Ascending aorta (tissue), 2 donors: ENCODE measurements at places on chromosomes 7 and 10.
A peak's percentile ranks its signal among the peaks of the same experiment; 100 is the strongest.

DNA sequence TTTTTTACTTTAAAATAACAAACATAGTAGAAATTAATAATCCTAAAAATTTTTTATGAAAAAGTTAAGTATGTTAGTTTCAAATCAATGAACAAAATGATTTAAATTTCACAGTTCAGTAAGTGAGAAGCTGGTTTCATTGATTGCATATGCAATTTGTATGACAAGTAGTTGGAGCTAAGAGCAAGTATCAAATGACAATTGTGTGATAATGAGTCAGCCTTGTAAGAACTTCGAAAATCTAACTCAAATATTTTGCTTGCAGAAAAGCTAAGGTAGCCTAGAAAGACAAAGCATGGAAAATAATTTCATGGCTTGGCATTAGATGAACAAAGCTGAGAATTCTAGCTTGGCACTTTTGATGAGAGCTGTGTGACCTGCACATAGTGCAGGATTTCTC lies 111.5 kb downstream of the HDAC9 start:
- peaks cover 40% of the 10 kb centered on the region for H3K36me3 ChIP-seq
- H3K4me1 ChIP-seq = no peaks in the 10 kb centered on the region
- H3K4me3 ChIP-seq = no peak overlapping the region
- no peak overlapping the region for H3K27ac ChIP-seq
- H3K27me3 ChIP-seq = no peaks in the 10 kb centered on the region

- H3K4me1 ChIP-seq = no peaks in the 10 kb centered on the region
- no peaks in the 10 kb centered on the region for H3K27me3 ChIP-seq
- DNase-seq = no peak
- H3K4me3 ChIP-seq = no peak overlapping the region
Observed at GRCh38 chr10:68163735-68164134, 54.4 kb downstream of the MYPN start.

DNA sequence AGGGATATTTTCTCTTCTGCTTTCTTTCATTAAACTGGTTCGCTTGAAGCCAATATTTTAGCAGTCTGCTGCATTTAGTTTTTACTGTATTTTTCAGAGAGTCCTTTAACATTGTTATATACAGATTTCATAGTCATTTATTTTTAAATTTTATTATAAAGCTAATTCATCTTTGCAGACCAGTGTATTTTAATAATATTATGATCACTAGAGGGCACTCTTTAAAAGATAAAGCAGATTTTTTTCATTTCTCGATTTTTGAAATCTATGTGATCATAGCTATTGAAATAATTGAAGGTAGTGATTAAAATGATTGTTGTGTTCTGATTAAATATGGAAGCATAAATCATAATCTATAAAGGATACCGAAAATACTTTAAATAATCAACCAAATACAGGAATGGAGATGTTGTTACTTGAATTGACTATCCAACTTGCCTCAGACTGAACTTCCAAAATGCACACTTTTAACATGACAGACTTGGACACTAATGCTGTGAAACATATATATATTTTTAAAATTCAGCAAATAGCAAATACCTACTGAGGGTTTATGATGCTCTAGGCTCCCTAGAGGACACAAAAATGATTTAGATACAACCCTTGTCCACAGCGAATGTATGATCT lies 35.2 kb downstream of the ST7 start:
- no peaks in the 10 kb centered on the region for H3K36me3 ChIP-seq
- H3K27ac ChIP-seq = no peak overlapping the region
- H3K27me3 ChIP-seq = no peaks in the 10 kb centered on the region
- H3K4me3 ChIP-seq = no peak overlapping the region

- no peak overlapping the region for H3K4me3 ChIP-seq
- no peaks in the 10 kb centered on the region for H3K27me3 ChIP-seq
Observed at GRCh38 chr10:132105302-132105995, 39.7 kb downstream of the JAKMIP3 start.

- no peaks in the 10 kb centered on the region for H3K4me1 ChIP-seq
- H3K36me3 ChIP-seq = no peaks in the 10 kb centered on the region
- H3K4me3 ChIP-seq = no peak overlapping the region
- H3K27me3 ChIP-seq = no peaks in the 10 kb centered on the region
Observed at GRCh38 chr7:8629504-8629903, 196.1 kb downstream of the NXPH1 start.

DNA sequence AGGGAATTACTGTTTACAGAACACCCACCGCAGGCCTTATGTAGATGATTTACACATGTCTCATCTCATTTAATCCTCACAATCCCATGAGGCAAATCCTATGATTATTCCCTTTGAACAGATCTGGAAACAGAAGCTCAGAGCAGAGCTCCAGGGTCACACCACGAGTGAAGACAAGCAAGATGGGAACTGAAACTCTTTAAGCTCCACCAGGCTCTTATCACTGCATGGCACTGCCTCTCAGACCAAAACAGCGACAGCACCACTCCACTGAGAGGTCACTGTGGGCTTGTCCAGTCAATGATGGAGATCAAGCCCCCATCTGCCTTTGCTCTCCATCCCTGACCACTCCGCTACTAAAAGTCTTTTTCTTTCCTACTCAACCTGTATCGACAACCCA lies 5.9 kb downstream of the GRID1 start:
- H3K27ac ChIP-seq = no peak overlapping the region
- no peak overlapping the region for H3K4me3 ChIP-seq
- no peak for DNase-seq
- H3K4me1 ChIP-seq = peaks cover 3% of the 10 kb centered on the region
- H3K36me3 ChIP-seq = no peaks in the 10 kb centered on the region

GRCh38 chr7:89223900-89224395 lies 428.4 kb upstream of the TEX47 start:
- H3K4me1 ChIP-seq = no peaks in the 10 kb centered on the region
- no peak overlapping the region for H3K27ac ChIP-seq
- no peak overlapping the region for H3K4me3 ChIP-seq

DNA sequence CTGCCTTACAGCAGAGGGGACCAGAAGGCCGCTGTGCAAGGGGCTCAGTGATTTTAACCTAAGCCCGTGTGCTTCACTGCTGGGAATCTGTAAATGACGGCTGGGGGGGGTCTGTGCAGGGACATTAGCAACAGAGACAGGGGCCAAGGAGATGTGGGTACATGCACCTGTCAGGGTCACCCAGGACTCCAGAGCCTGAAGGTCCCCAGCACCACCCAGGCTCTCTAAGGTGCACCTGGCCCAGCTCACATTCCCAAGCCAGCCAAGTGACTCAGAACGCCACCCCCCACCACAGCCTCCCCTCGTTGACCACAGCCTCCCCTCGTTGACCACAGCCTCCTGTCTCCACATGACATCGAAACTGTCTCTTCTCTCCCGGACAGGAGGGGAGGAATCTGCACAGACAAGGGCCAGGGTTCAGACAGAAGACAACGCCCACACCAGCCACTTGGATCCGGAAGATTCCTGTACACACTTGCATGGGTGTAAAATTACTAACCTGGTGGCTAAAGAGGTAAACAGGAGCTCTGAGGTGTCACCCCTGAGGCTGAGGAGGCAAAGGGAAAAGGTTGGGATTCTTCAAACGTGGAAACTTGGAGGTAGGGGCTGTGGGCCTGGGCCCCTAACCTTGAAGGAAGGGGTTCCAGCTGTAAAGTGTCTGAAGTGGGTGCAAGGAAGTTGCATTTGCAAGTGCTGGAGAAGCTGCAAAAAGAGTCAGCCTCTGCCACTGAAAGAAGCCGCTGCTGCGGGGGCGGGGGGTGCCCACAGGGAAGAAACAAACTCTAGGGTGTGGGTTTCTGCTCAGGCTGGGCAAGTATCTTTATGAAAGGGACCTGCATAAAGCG lies 27.0 kb downstream of the CALML3 start:
- H3K36me3 ChIP-seq = no peaks in the 10 kb centered on the region
- no peak overlapping the region for H3K4me3 ChIP-seq
- peak overlapping the region; percentile 82 for H3K27ac ChIP-seq
- peak; percentile 3 for DNase-seq
- peaks cover 18% of the 10 kb centered on the region for H3K4me1 ChIP-seq

DNA sequence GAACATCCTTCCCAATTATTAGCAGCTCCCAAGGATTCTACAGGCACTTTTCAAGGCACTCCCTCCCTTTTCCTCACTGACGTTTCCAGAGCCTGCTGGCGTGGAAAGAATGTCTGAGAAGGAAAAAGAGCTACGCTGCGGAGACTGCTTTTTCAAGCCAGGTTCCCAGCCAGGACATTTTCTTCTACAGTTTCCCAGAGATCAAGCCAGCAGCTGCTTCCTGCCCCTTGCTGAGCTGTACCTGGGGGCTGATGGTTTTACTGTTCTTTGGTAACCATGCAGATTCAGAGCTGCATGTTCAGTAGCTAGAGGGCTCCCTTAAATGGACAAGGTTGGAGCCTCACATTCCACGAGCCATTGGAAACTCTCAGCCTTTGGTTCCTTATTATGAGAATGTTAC lies 133.4 kb downstream of the EVX1 start:
- DNase-seq = no peak
- no peaks in the 10 kb centered on the region for H3K36me3 ChIP-seq
- H3K27me3 ChIP-seq = no peaks in the 10 kb centered on the region
- no peak overlapping the region for H3K4me3 ChIP-seq
- no peaks in the 10 kb centered on the region for H3K4me1 ChIP-seq

- no peaks in the 10 kb centered on the region for H3K27me3 ChIP-seq
- H3K4me3 ChIP-seq = peak overlapping the region; percentile 48
- no peak overlapping the region for H3K27ac ChIP-seq
- no peak for DNase-seq
- no peaks in the 10 kb centered on the region for H3K36me3 ChIP-seq
- no peaks in the 10 kb centered on the region for H3K4me1 ChIP-seq
Observed at GRCh38 chr10:14009371-14010100, 321.2 kb downstream of the FRMD4A start.

DNA sequence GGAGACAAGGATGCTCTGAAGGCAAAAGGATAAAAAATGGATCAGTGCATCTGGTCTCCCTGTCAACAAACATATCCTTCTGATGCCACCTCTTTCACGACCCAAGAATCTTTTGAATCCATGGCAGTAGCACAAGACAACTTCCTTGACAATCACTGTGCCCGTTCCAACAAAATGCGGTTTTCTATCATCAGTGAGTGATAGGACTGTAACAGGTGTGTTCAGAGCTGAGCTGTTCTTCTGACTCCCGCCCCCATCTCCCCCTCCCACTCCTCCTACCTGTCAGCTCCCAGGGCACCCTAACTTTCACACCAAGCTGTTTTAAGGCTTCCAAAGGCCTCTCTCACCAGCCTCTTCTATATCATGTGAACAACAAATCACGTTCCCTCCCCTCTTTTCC lies 74.8 kb downstream of the PARD3 start:
- no peaks in the 10 kb centered on the region for H3K36me3 ChIP-seq
- peaks cover 6% of the 10 kb centered on the region for H3K4me1 ChIP-seq
- H3K27ac ChIP-seq = peak overlapping the region; percentile 18

DNA sequence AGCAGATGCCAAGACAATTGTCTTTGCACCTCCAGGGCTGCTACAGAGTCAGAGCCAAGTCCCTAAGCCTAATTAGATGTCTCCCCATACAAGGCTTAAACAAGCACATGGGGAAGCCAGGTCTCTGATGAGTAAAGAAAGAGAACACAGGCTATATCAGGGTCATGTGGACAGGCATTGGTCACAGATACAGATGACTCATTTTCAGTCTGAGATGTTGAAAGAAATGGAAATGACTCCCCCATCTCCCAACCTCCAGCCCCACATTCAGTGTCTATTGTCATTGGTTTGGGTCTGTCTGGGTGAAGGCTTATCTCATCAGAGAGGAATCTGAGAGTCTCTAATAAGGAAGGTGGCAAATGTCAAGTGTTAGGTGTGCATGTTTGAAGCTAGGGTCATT lies 290.1 kb upstream of the KIAA1217 start:
- H3K27ac ChIP-seq = no peak overlapping the region
- no peaks in the 10 kb centered on the region for H3K36me3 ChIP-seq
- H3K4me3 ChIP-seq = no peak overlapping the region
- no peak for DNase-seq

DNA sequence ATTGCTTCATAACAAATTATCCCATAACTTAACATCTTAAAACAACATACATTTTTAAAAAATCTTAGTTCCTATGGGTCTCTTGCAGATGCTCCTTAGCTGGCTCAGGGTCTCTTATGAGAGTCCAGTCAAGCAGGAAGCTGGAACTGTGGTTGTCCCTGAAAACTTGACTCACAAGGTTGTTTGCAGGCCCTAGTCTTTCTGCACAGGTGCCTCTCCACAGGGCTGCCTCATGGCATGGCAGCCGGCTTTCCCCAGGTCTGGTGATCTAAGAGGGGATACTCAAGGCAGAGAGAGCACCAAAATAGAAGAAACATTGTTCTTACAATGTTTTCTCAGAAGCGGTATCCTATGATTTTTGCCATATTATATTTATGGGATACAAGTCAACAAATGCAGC lies 127.1 kb downstream of the CDK14 start:
- H3K27ac ChIP-seq = no peak overlapping the region
- no peaks in the 10 kb centered on the region for H3K27me3 ChIP-seq
- peaks cover 3% of the 10 kb centered on the region for H3K4me1 ChIP-seq
